ENCODE measurements at places on chromosomes 4 and X.
A peak's percentile ranks its signal among the peaks of the same experiment; 100 is the strongest.

- DNase-seq, result no peak
Observed at GRCh38 chr4:87497159-87497558, 32.0 kb downstream of the SPARCL1 start.

- DNase-seq, result no peak
Observed at GRCh38 chrX:285076-285677, 4.0 kb downstream of the PLCXD1 start.

DNA sequence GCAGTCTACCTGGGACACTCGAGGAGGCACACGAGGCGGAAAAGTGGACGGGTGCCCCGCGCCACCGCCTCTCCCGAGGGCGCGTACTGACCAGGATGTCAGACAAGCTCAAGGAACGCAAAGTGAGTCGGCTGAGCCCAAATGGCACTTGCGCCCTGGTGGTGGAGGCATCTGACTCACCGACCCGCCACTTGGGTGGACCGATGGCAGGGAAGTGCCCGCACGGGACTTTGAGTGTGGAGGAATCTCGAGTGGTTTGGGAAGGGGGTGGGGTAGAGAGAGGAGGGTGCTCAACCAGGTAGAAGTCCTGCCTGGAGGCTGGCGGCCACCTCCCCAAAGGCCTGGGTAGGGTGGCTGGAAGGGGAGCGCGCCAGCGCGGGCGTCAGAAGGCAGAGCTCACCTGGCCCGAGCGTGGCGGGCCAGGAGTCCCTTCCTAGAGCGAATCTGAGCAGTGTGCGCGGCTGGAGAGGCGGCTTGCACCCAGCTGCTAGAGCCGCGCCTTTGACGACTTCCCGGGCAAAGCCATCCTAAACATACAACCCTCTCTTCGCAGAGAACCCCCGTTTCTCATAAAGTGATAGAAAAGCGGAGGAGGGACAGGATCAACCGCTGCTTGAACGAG, 655 bp downstream of the HELT start:
- no peak for DNase-seq

GRCh38 chr4:177267911-177268310, 41.8 kb upstream of the NEIL3 start:
- no peak for DNase-seq

DNA sequence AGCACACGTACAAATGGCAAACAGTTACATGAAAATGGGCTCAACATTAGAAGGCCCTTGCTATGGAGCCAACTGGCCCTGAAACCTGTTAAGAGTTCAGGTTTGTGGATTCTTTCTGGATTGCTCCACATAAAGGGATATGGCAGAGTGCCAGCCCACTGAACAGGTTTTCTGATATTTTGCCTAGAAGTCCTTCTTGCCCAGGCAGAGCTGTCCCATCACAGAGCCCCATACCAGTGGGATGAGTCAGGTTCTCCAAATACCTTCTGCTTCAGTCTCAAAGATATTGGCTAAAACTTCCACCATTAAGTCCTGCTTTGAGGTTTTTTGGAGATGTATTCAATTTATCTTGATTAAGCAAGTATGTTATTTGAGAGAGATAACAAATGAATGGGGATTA, 146.8 kb upstream of the IL1RAPL2 start:
- DNase-seq, result no peak

DNA sequence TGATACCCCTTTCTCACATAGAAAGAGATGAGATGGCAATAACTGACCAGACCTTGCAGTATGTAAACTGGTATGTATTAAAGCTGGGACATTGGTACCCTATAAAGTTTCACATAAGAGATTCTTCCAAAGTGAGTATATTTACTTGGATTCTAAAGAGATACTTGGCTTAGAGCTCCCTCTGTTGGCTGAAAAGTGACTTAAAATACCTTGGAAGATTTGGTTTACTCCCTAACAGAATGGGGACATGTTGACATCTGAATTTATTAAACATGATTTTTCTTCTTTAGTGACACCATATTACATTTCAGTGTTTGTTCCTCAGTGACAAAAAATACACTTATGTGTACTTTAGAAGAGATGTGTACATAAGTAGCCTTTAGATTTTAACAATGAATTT, 47.9 kb upstream of the RGN start:
- DNase-seq, result peak; percentile 54

GRCh38 chrX:112521676-112522075, 158.1 kb downstream of the LHFPL1 start:
- no peak for DNase-seq

- no peak for DNase-seq
Observed at GRCh38 chr4:22991576-22991975, 298.8 kb downstream of the GBA3 start.

DNA sequence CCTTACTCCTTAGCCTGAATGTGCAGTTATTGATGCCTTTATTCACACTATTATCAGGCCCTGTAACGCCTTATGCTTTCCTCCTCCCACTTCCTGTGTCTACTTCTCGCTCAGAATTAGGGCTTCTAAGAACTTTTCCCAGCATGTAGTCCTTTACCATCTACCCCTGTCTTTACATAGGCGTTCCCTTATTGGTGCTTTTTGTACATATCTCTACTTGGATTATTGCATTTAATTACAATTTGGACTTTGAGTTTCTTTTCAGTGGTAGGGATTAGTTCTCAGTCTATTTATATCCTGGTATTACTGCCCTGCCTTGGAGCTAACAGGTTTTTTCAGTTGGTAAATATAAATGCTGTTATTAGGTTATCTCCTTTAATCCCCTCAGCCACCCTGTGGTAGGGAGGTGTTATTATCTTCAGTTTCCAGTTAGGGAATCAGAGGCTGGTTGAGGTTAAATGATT, 84.0 kb downstream of the RBPJ start:
- DNase-seq, result no peak

DNA sequence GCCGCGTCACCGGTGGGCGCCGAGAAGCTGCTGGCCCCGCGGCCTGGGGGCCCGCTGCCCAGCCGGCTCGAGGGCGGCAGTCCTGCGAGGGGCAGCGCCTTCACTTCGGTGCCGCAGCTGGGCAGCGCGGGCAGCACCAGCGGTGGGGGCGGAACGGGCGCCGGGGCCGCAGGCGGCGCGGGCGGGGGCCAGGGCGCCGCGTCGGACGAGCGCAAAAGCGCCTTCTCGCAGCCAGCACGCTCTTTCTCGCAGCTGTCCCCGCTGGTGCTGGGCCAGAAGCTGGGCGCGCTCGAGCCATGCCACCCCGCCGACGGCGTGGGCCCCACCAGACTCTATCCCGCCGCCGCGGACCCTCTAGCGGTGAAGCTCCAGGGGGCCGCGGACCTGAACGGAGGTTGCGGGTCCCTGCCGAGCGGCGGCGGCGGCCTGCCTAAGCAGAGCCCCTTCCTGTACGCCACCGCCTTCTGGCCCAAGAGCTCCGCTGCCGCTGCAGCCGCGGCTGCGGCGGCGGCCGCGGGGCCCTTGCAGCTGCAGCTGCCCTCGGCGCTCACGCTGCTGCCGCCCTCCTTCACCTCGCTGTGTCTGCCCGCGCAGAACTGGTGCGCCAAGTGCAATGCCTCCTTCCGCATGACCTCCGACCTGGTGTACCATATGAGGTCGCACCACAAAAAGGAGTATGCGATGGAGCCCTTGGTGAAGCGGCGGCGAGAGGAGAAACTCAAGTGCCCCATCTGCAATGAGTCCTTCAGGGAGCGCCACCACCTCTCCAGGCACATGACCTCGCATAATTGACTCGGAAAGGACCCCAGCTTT, 5.6 kb downstream of the PRDM8 start:
- peak; percentile 52 for DNase-seq

- DNase-seq, result no peak
Observed at GRCh38 chr4:186669159-186669731, 54.4 kb downstream of the FAT1 start.

DNA sequence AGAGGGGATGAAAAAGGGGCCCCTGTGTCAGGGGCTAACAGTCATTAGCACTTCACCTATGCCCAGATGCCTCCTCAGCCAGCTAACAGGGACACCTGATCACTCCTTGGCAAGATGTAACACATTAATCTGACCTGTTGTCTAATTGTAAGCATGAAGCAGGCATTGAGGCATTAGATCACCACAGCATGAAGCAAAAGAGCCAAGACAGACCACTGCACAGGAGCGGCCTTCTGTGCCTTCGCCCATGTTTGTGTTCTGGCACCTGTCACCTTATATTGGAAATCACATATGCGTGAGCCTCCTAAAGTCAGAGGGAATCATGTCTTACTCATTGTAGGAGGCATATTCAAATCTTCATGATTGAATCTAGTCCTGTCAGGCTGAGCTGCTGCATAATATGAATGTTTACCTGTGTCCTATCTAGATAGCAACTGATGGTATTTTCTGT, 48.4 kb downstream of the PTTG2 start:
- no peak for DNase-seq

- DNase-seq, result no peak
Observed at GRCh38 chr4:57162499-57163019, 52.4 kb upstream of the IGFBP7 start.

- DNase-seq, result peak; percentile 27
Observed at GRCh38 chr4:173505924-173506518, 24.0 kb downstream of the HAND2 start.

- DNase-seq, result no peak
Observed at GRCh38 chr4:79772510-79772909, 300.5 kb downstream of the ANTXR2 start.

GRCh38 chrX:40299641-40300046, 201.9 kb upstream of the BCOR start:
- no peak for DNase-seq

- no peak for DNase-seq
Observed at GRCh38 chr4:168440442-168441264, 39.6 kb downstream of the DDX60L start.

GRCh38 chr4:153884325-153884724, 95.4 kb upstream of the SFRP2 start:
- DNase-seq, result no peak

Measured in Jurkat, Clone E6-1 (cell line).